ENCODE measurements at places on chromosomes 1 and 21.

- DNase-seq: no peak
Observed at GRCh38 chr1:96362623-96363022, 359.0 kb upstream of the PTBP2 start.

DNA sequence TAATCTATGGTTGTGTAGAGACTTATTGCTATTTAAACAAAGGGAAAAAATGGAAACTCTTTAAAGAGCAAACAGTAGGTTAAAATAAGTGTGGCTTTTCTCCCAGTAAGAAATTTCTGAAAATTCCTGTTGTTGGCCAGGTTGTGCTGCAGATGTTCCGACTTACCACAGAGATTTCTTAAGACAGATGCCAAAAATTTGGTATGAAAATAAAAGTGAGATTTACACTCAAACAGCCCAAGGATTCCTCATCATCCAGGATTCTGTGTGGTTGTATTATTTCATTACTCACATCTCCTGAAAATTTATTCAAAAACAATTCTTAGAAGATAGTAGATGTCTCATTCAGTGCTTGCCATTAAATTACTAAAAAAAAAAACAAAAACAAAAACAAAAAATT, 296.7 kb upstream of the PTBP2 start:
- no peak for DNase-seq

GRCh38 chr1:28322194-28322593, 6.6 kb upstream of the MED18 start:
- DNase-seq: no peak

DNA sequence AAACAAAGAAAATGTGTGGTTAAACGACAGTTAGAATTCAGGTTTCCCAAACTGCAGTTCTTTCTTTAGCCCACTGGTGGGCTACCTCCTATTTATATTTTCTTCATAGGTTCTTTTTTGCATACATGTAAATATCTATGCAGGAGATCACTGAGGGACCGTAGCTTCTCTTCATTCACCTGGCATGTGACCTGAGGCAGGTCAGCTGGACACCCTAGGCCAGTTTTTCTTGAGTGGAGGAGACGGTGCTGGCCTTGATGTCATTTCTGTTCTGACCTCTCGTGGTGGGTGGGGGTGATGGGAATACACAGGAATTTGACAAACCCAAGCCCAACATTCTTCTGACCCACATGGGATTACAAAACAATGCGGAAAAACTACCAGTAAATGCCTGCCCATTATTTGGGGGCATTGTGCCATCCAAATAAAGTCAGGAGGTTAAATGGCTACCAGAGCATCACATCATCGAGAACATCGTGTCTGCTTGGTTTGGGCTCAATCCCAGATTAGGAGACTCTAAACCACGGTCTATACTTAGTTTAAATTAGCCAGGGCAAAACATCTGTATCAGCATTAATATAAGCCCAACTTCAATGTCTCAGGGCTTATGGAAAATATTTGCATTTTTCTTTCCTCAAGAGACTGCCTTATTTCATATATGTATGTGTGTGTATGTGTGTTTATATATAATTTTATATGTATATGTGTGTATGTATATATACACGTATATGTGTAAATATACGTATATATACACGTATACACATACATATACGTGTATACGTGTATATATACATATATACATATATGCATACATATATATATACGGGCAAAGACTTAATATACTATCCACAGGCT, 7.4 kb upstream of the IRF2BP2 start:
- DNase-seq: no peak

DNA sequence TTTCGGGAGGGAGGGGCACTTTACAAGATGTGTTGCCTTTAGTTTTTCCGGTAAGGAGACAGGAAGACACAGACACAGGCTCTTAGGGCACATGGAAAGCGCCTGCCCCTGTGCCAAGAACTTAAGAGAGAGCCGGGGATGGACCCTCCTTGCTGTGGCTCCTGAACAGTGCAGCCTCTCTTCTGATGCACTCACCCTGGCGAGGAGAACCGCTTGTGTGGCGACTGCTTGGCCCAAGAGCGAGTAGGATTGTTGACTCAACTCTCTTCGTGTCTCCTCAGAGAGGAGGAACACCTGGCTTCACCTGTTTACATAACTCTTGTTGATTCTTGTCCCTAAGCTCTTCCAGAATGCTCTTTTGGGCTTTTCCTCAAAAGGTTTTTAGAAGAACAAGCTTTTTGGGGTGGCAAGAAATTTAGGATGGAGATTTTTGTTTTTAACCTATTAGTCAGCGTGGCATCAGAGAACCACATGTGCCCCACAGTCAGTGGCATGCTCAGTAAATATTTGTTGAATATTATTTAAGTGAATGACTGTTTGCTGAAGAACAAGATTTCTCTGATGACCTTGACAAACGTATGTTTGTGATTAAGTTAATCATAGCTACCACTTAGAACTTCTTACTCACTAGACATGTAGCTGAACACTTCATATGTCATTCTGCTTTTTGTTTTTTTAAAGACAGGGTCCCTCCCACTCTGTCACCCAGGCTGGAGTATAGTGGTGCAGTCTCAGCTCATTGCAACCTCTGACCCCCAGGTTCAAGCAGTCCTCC, 60.6 kb downstream of the NFIA start:
- no peak for DNase-seq

DNA sequence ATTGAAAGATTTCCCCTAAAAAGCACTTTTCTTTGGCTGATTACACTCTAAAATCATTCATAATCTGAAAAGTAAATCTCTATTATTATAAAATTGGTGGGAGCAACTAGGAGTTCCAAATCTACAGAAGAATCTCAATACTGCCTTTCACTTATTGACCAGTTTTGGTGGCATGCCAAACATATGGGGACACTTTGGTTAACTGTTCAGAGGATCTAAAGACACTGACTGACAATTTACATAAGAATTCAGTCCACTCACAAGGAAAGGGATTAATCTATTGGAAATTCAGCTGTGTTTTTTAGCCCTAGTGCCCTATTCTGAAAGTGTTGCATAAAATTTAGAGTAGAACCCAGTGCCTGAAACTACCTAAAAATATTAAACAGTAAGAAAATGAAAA, 113.6 kb downstream of the LRRC40 start:
- no peak for DNase-seq

- DNase-seq: no peak
Observed at GRCh38 chr1:27416387-27417111, 24.1 kb downstream of the GPR3 start.

DNA sequence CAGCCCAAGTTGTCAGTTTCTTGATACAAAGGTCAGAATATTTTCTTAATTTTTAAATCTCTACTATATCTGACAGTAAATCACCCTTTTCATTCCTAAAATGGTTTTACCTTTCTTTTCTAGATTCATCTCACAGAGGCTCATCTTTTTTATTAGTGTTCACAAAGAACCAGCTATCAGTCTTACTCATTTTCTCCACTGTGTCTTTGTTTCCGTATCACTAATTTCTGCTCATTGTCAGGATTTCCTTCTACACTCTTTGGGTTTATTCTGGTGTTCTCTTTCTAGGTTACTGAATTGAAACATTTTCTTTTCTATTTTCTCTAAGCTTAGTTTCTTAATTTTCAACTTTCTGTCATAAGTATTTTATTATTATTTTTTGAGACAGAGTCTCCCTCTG, 8.7 kb downstream of the AGPAT3 start:
- DNase-seq: no peak

DNA sequence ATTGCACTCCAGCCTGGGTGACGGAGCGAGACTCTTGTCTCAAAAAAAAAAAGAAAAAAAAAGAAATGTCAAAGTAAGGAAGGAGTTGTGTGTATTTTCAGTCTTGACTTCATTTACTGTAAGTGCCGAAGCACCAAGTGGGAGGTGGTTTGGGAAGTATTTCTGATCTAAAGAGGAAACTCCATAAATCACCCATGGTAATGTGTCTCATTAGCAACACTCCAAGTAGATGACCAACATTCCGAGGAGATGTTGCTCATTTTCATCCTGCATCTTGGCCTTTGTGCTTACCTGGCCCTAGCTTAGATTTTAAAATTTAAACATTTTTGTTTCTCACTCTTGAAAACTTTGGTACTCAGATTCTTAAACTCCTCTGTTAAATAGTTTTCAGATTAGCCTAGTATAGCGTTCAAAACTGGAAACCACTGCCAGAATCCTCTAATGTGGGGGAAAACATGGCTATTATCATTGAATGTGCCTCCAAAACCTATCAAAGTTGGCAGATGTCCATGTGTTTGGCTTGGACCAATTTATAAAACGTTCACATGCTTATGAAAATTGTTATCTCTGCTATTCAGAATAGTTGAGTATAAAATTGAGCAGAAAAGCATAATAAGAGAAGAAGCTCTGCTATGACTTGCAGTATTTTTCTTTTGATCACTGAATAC, 110.4 kb downstream of the NFIA start:
- DNase-seq: no peak

- DNase-seq: no peak
Observed at GRCh38 chr1:87336623-87337067, 8.0 kb downstream of the LMO4 start.

Data from dorsolateral prefrontal cortex (tissue), 122 donors.